Sciatic nerve (tissue), 2 donors: ENCODE measurements at places on chromosomes 5 and 9.

- no peak for DNase-seq
Observed at GRCh38 chr5:116303340-116303739, 218.5 kb downstream of the COMMD10 start.

DNA sequence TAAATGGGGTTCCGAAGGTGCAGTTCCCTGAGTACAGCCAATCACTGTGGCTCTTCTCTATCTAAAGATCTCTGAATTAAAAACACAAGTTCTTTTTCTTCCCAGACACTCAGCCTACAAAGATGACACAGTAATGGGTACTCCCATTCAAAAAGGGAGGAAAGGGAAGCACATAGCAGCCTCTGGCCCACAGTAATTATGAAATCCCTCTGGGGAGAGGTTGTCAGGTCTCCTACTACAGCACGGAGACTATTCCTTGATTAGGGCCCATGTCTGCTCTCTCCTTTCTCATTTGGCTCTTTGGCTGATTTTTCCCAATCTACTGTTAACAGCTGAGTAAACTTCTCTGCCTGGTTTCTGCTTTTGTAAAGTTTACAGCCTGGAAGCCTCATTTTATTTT lies 62.0 kb upstream of the RANBP3L start:
- DNase-seq = no peak

DNA sequence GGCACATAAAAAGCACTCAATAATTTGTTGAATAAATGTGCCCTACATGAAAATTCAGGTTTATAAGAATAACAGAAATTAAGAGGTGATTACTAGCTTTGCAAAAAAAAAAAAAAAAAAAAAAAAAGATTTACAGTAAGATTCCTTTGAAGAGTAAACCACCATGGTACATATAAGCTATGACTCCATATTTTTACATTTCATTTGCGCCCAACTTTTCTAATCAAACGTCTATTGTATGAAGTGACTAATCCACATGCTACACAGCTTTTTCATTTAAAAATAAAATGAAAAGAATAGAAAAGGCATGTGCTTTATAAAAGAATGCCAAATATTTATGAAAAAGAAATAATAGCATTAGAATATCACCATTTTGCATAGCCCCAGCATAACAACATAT lies at the start of gene PLAC8L1:
PLAC8L1 (minus strand) TSS at position 101 of the 400 bp plus-strand sequence. CDS start 1,266 bp downstream, outside the sequence.
- DNase-seq = no peak

GRCh38 chr5:14587150-14587549 lies 5.6 kb downstream of the OTULINL start:
- DNase-seq = no peak

DNA sequence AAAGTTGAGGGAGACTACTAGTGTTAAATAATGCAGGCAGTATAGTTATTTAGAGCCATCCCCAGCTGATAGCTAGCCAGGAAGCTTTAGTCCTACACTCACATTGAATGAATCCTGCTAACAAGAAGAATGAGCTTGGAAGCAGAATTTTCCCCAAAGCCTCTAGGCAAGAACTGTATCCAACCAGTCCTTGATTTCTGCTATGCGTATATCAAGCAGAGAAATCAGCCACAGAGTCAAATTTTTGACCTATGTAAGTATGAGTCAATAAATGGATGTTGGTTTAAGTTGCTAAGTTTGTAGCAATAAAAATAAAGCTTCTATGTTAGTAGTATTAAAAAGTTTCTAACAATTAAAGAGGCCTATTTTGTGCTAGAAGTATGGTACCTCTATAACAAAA lies 672.1 kb upstream of the CHD1 start:
- DNase-seq = no peak

DNA sequence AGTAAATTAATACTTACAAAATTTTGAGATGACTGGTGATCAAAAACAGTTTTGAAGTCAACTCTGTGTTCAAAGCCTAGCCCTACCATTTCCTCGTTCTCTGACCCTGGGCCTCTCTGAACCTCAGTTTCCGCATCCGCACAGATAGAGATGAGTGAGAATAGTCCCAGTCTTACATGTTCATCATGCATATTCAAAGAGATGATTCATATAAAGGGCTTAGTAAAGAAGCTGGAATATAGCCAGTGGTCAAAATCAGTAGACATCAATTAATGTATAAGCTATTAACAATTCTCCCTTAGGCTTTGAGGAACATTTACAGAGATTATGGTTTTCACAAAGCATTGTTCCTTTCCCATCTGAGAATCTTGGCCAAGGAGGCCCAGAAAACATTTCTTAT lies 250.6 kb downstream of the SPOCK1 start:
- DNase-seq = no peak

- DNase-seq = no peak
Observed at GRCh38 chr5:78211052-78211451, 83.4 kb downstream of the AP3B1 start.

DNA sequence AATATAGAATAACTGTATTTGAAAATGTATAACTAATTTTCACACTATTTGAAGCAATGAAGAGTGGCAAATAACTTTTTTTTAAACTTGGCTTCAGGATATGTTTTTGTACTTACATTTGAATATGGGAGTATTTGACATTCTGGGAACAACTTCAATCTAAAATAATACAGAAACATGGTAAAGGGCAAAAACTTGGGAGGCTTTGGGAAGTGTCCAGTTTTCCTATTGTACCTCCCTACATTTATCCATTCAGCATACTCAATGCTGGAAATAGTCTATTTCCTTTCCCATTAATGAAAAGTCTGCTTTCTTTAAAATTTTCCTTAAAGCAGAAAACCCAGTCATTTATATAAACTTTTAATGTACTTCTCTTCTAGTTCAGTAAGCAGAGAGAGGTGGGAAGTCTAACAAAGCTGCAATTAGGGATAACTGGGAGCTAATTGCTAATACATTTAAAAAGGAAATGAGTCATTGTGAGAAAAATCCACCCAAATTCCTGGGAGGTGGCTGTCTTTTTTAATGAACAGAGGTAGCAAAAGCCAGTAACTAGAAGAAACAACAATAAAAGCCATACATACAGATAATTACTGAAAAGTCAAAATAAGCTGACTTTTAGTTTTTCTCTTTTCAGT lies 128.8 kb downstream of the FBN2 start:
- DNase-seq = no peak

DNA sequence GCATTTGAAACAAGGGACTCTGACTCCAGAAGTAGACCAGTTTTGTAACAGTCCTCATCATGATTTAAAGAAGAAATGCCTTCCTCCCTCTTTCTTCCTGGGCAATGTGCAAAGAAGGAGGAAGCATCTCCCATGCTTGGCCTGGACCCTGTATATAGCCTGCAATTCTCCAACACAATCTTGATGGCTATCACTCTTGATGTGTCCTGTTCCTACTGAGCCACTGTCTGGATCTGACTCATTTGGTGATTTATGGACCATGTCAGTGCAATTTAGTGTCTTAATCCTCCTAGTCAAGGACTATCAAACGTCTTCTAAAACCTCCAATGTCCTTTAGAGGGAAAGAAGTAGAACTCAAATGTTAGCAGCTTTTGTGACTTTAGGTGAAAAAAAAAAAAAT lies 697.3 kb downstream of the TLR4 start:
- no peak for DNase-seq

- DNase-seq = no peak
Observed at GRCh38 chr9:34891386-34891785, 66.7 kb upstream of the PHF24 start.
